ENCODE measurements at places on chromosomes 12 and 14.

DNA sequence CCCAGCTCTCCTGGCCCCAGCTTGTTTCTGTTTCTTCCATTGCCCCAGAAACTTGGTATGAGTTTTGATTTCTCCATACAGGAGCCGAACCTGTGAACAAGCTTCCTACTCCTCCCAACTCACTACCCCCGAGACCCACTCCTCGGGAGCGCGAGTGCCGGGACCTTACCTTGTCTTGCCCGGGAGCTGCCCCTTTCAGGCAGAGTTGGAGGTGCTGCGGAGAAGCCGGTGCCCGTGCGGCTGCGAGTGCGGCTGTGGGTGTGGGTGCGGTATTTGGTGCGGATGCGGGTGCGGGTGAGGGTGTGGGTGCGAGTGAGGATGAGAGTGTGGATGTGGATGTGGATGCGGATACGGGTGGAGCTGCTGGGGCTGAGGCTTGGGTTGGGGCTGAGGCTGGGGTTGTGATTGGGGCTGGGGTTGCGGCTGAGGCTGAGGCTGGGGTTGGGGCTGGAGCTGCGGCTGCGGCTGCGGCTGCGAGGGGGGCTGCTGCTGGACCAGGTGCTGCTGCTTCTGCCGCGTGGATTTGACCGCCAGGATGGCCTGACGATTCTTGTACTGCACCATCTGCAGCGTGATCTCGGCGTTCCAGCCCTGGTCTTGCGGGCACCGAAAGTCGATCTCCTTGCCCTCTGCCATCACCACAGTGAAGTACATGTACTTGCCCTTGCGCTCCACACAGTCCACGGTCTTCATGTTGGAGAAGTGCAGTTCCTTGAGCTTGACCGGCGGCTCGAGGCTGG, 1.1 kb downstream of the PHLDA1 start:
- peaks cover 40% of the 10 kb centered on the region for H3K4me1 ChIP-seq
- peak; percentile 68 for DNase-seq
- H3K27me3 ChIP-seq, result no peaks in the 10 kb centered on the region
- peaks cover 37% of the 10 kb centered on the region for H3K36me3 ChIP-seq

DNA sequence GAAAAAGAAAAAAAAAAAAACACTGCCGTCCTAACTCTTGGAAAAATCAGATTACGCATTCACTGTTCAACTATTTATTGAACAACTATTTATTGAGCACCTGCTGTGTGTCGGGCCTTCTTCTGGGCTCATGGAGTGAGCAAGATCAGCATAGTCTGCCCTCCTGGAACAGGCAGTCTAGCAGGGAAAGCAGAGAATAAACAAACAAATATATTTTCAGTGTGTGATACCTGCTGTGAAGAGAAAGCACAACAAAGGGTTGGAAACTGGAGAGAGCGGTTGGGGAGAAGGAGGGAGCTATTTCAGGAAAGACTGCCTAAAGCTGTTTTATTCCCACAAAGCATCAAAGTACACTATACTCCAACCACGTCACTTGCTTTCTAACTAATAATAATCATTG, 10.8 kb downstream of the PROX2 start:
- no peak overlapping the region for H3K4me3 ChIP-seq
- no peaks in the 10 kb centered on the region for H3K27me3 ChIP-seq
- no peaks in the 10 kb centered on the region for H3K36me3 ChIP-seq

GRCh38 chr12:132506328-132507160, 16.6 kb downstream of the FBRSL1 start:
- H3K27ac ChIP-seq, result peak overlapping the region; percentile 76
- peak overlapping the region; percentile 33 for H3K4me3 ChIP-seq
- peak; percentile 89 for DNase-seq
- no peaks in the 10 kb centered on the region for H3K27me3 ChIP-seq
- H3K4me1 ChIP-seq, result peaks cover 48% of the 10 kb centered on the region

GRCh38 chr12:124399622-124400021, 104.7 kb downstream of the RFLNA start:
- peaks cover 7% of the 10 kb centered on the region for H3K36me3 ChIP-seq
- DNase-seq, result peak; percentile 58
- H3K27me3 ChIP-seq, result no peaks in the 10 kb centered on the region
- H3K4me3 ChIP-seq, result no peak overlapping the region
- no peak overlapping the region for H3K27ac ChIP-seq

- no peak for DNase-seq
- H3K27ac ChIP-seq, result no peak overlapping the region
Observed at GRCh38 chr14:104855532-104856090, 9.5 kb upstream of the CEP170B start.

DNA sequence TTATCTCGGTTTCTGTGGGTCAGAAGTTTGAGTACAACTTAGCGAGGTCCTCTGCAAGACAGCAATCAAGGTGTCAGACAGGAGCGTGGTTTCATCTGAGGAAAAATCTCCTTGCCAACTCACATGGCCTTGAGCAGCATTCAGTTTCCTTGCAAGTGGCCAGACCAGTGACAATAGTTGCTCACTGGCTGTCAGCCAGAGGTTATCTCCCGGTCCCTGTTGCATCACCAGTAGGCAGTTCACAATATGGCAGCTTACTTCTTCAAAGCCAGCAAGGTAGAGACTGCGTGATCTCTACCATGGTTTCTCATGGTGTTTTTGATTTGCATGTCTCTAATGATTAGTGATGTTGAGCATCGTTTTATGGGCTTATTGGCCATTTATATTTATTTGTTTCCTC, 143.8 kb upstream of the DAAM1 start:
- no peak for DNase-seq
- no peaks in the 10 kb centered on the region for H3K36me3 ChIP-seq
- no peaks in the 10 kb centered on the region for H3K4me1 ChIP-seq

DNA sequence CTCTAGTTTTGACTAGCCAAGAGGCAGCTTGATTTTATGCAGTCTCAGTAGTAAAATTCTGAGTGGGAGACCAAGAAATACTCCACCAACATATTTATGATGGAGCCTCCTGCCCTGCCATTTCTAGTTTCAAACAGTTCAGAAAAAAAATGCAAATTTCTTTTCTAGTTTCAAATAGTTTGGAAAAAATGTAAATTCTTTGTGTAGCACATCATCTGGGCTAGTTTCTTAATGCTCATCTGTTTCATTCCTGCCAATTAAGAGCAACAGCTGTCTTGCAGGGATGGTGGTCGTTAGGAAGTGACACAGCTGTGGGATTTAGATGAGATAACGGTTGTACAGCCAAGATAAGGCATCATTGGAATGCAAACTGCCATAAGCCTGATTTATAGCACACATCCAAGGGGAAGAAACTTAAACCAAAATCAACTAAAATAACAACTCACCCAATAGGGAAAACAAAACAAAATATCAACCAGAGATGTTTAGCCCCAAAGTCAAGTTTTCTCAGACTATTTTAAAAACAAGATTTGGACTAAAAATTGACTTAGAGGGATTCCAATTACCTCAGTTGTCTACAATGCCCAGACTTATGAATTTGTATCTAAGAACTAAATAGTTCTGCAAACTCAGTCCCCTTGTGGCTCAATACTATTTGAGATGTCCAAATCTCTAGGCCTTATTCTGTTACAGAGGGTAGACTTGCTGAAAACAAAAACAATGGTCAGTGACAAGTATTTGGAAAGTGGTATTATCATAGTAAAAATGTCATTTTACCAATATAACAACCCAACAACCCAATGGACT, 291.3 kb upstream of the ATP2B1 start:
- H3K36me3 ChIP-seq, result no peaks in the 10 kb centered on the region
- H3K27me3 ChIP-seq, result no peaks in the 10 kb centered on the region
- H3K4me3 ChIP-seq, result no peak overlapping the region
- H3K4me1 ChIP-seq, result peaks cover 8% of the 10 kb centered on the region
- no peak overlapping the region for H3K27ac ChIP-seq

- no peak overlapping the region for H3K4me3 ChIP-seq
- no peak overlapping the region for H3K27ac ChIP-seq
- peak; percentile 38 for DNase-seq
- H3K36me3 ChIP-seq, result no peaks in the 10 kb centered on the region
- peaks cover 6% of the 10 kb centered on the region for H3K27me3 ChIP-seq
Observed at GRCh38 chr12:14185427-14186192, 179.9 kb upstream of the ATF7IP start.

GRCh38 chr14:41805633-41806032, 199.0 kb downstream of the LRFN5 start:
- H3K36me3 ChIP-seq, result no peaks in the 10 kb centered on the region
- H3K27ac ChIP-seq, result no peak overlapping the region
- H3K27me3 ChIP-seq, result no peaks in the 10 kb centered on the region
- DNase-seq, result no peak

GRCh38 chr12:91316161-91316906, 133.7 kb upstream of the DCN start:
- H3K4me3 ChIP-seq, result no peak overlapping the region
- H3K27ac ChIP-seq, result no peak overlapping the region
- peaks cover 8% of the 10 kb centered on the region for H3K27me3 ChIP-seq
- no peaks in the 10 kb centered on the region for H3K36me3 ChIP-seq
- no peak for DNase-seq
- no peaks in the 10 kb centered on the region for H3K4me1 ChIP-seq

GRCh38 chr14:95524706-95525512, 8.5 kb upstream of the SYNE3 start:
- peak overlapping the region; percentile 74 for H3K4me3 ChIP-seq
- DNase-seq, result no peak
- peaks cover 75% of the 10 kb centered on the region for H3K4me1 ChIP-seq
- no peaks in the 10 kb centered on the region for H3K27me3 ChIP-seq

DNA sequence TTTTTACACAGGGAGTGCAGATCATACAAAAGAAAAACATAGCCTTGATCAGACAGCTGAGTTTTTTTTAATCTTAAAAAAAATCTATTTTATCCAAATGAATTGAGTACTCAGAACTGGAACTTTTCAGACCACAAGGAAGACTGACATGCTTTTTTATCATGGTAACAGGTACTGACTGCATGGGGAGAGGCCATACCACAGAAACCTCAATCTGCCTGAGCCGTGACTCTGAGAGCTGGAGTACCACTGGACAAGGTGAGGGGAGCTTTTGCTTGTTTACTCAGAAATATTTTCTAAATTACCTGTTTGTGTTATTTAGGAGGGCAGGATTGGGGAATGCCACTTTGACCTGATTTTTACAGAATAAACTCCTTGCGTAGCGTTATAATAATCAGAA, 143.9 kb downstream of the ALX1 start:
- H3K4me3 ChIP-seq, result no peak overlapping the region
- no peaks in the 10 kb centered on the region for H3K36me3 ChIP-seq
- peaks cover 2% of the 10 kb centered on the region for H3K27me3 ChIP-seq
- H3K27ac ChIP-seq, result no peak overlapping the region

- no peaks in the 10 kb centered on the region for H3K4me1 ChIP-seq
- H3K4me3 ChIP-seq, result no peak overlapping the region
- DNase-seq, result no peak
Observed at GRCh38 chr12:65330331-65330730, 51.8 kb downstream of the MSRB3 start.

DNA sequence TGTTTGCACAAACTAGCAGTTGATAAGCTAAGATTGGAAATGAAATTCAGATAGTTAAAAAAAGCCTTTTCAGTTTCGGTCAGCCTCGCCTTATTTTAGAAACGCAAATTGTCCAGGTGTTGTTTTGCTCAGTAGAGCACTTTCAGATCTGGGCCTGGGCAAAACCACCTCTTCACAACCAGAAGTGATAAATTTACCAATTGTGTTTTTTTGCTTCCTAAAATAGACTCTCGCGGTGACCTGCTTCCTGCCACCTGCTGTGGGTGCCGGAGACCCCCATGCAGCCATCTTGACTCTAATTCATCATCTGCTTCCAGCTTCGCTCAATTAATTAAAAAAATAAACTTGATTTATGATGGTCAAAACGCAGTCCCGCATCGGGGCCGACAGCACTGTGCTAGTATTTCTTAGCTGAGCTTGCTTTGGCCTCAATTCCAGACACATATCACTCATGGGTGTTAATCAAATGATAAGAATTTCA, 335.6 kb downstream of the TMEM121 start:
- H3K4me1 ChIP-seq, result peaks cover 19% of the 10 kb centered on the region
- no peaks in the 10 kb centered on the region for H3K36me3 ChIP-seq
- H3K4me3 ChIP-seq, result no peak overlapping the region
- H3K27ac ChIP-seq, result peak overlapping the region; percentile 61
- peak; percentile 45 for DNase-seq

DNA sequence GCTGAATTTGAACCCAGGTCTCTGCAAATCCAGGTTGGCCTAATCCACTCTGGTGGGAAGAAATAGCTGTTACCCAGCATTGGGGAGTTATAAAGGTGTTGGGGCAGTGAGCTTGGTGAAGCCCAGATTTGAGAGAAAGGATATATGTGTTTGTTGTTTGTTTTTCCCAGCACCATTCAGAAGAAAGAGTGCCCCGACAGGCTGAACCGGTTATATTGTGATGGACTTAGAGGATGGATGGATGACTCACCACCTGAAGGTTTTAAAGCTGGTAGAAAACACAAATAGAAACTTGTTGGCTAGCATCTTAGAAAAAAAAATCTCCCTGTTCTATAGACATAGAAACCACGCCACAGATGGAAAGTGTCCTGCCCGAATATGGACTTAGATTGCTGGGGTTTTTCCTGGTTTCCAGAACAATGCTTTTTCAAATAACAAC, 404.6 kb downstream of the MED13L start:
- no peak overlapping the region for H3K27ac ChIP-seq
- H3K4me1 ChIP-seq, result no peaks in the 10 kb centered on the region
- no peak for DNase-seq
- no peak overlapping the region for H3K4me3 ChIP-seq

DNA sequence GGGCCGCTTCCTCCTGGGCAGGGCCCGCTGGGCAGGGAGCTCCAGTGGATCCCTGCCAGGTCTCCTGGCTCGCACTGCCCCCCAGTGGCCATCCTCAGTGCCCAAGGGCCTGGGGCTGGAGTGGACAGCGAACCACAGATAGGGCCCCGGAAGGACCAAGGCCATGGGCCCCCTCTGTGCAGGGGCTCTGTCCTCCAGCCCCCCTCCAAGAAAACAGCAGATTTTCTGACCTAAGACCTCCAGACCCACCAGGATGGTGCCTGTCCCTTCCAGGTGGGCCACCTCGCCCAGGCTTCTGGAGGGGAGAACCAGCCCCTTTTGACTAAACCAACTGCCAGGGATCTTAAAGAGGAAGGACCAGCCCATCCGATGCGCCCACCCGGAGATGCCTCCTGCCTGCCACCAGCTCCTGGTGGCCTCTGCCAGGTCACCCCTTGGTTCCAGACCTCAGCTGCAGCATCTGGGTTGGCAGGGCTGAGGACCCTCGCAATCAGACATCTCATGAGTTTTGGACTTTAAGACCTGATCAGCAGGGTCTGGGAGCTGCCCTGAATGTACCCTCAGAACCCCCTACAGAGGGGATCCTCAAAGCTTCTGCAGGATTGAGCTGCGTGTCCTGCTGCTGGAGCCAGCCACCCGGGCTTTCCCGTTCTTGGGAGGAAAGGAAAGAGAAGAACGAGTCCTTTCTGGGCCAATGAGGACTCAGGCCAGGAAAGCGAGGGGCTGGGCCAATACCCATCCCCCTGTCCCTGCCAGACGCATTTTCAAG, 325.8 kb upstream of the DIO3 start:
- no peaks in the 10 kb centered on the region for H3K4me1 ChIP-seq
- no peaks in the 10 kb centered on the region for H3K36me3 ChIP-seq
- H3K27me3 ChIP-seq, result peaks cover 7% of the 10 kb centered on the region
- peak; percentile 70 for DNase-seq

- peaks cover 12% of the 10 kb centered on the region for H3K36me3 ChIP-seq
- H3K27ac ChIP-seq, result peak overlapping the region; percentile 95
- peaks cover 20% of the 10 kb centered on the region for H3K4me1 ChIP-seq
- H3K4me3 ChIP-seq, result peak overlapping the region; percentile 88
- DNase-seq, result no peak
Observed at GRCh38 chr12:32756476-32757066, 874 bp upstream of the YARS2 start.
